ENCODE measurements at places on chromosomes 2 and 18.
A peak's percentile ranks its signal among the peaks of the same experiment; 100 is the strongest.

DNA sequence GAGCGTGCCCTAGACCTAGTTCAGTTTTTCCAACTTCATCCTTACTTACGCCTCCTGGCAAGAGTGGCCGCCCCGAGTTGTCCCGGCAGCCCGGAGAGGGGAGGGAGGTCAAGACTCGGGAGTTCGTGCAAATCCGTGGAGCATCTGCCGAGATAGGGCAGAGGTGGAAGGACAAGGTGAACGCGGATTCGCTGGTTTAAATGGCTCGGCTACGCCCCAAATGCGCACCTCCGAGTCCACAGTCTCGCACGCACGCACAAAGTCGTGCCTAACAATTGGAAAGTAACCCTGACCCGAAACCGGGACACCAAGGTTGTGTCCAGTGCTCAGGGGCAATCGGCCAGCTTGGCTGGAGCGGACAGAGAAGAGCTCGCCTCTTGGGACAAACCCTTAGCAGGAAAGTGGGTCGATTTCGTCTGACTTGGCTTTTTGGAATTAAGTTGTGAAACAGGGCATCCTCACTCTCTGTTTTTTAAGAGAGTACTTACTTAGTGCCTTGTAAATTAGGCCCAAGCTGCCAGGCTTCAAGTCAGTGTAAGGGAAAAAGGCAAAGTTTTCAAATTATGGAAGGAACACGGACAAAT lies 726 bp upstream of the SS18 start:
- DNase-seq, result no peak

GRCh38 chr2:223635080-223635479 lies 32.9 kb upstream of the SCG2 start:
- DNase-seq, result no peak

DNA sequence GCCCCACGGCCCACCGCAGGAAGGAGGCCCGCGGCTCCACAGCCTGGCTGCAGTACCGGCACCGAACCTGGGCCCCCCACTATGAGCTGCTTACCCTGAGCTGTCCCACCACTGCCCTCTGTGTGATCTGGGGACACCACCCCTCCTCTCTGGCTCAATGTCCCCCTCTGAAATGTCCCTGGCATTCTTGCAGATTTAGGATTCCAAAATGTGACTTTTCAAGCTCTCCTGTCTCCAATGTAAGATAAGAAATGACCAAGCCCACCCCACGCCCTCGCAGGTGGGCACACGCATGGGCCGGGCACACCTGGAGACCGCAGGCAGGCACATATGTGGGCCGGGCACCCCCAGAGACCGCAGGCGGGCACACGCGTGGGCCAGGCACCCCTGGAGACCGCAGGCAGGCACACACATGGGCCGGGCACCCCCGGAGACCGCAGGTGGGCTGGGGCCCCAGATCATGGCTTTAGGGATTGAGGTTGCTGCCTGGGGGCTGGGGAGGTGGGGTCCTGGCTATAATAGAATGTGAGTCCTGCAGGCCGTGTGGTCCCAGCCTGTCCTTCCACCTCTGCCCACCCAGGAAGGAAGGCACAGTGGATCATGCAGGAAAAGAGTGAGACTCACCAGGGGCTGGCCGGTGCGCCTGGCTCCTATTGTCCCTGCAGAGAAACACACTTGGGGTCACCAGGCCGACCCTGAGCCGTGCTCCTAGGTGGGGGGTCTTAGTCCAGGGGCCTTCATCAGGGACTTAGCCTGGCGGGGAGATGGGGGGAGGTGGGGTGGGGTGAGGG lies 7.2 kb downstream of the PDCD1 start:
- DNase-seq, result no peak

GRCh38 chr2:229137066-229137465 lies 134.0 kb downstream of the PID1 start:
- no peak for DNase-seq

- DNase-seq, result peak; percentile 87
Measured at GRCh38 chr18:22345718-22346117, 72.0 kb downstream of the CTAGE1 start.

DNA sequence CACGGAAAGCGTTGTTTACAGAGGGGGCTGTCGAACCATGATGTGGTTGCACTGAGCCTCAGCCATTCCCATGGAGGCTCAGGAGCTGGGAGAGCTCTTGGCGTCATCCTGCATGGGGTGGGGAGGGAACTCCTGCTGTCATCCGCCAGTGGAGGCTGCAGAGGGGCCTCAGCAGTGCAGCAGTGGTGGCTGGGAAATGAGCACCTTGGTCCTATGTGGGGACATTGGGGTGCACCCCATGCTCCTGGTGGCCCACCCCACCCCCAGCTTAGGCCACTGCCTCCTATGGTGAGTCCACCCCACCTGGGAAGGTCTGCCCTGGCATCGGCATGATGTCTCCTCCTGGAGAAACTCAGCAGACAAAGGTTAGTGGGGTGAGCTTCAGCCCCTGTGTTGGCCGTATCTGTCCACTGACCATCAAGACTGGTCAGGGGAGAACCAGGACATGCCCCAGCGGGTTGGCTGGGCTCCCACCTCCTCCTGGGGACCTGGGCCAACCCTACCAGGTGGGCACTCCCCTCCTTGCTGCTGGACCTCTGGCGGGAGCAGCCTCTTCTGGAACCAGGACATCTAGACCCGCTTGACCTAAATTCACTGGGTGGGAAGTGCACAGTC lies 67.8 kb upstream of the HDAC4 start:
- DNase-seq, result no peak

GRCh38 chr2:235951493-235951892 lies 216.7 kb downstream of the GBX2 start:
- DNase-seq, result no peak

GRCh38 chr18:7370802-7371201 lies 139.9 kb downstream of the LRRC30 start:
- no peak for DNase-seq

DNA sequence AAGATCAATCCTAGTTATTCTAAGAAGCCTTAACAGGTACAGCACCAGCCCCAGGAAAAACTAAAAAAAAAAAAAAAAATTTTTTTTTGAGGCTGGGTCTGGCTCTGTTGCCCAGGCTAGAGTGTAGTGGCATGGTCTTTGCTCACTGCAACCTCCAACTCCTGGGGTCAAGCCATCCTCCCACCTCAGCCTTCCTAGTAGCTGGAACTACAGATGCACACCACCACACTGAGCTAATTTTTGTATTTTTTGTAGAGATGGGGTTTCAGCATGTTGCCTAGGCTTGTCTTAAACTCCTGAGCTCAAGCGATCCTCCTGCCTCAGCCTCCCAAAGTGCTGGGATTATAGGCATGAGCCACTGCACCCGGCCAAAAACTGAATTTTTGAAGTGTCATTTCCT lies 10.3 kb upstream of the ALPK2 start:
- DNase-seq, result no peak

- DNase-seq, result no peak
Measured at GRCh38 chr2:230777721-230778120, 65.1 kb downstream of the CAB39 start.

DNA sequence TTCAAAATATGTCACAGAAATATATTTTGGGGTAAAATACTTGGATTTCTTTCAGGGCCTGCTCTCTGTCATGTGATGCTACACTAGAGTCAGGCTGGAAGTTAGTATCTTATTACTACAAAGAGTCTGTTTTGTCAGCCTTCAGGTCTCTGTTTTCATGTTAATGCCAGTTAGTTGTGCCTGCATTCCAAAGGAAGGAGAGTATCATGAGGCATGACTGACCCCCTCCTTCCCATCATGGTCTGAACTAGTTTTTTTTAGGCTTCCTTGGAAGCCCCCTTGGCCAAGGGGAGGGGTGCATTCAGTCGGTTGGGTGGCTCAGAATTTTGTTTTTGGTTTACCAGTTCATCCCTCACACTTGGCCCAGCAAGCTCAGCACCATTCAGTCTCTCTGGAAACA lies 318.0 kb downstream of the ALK start:
- no peak for DNase-seq

GRCh38 chr2:53752385-53752784 lies 15.2 kb upstream of the CHAC2 start:
- DNase-seq, result no peak

- no peak for DNase-seq
Measured at GRCh38 chr2:76748581-76749296, 773.4 kb downstream of the LRRTM4 start.

DNA sequence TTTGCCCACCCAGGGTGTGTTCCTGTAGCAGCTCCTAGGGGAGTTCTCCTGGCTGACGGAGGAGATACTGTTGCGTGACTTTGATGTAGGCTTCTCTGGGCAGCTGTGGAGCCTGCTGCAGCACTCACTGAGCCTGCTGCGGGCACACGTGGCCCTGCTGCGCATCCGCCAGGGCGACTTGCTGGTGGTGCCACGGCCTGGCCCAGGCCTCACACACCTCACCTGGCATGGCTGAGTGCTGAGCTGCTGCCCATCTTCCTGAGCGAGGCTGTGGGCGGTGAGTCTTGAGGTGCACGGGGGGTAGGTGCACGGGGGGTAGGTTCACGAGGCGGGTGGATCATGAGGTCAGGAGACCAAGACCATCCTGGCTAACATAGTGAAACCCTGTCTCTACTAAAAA lies 191.7 kb downstream of the ANKRD36C start:
- DNase-seq, result no peak

- no peak for DNase-seq
Measured at GRCh38 chr2:230296917-230297316, 30.1 kb upstream of the SP140L start.

DNA sequence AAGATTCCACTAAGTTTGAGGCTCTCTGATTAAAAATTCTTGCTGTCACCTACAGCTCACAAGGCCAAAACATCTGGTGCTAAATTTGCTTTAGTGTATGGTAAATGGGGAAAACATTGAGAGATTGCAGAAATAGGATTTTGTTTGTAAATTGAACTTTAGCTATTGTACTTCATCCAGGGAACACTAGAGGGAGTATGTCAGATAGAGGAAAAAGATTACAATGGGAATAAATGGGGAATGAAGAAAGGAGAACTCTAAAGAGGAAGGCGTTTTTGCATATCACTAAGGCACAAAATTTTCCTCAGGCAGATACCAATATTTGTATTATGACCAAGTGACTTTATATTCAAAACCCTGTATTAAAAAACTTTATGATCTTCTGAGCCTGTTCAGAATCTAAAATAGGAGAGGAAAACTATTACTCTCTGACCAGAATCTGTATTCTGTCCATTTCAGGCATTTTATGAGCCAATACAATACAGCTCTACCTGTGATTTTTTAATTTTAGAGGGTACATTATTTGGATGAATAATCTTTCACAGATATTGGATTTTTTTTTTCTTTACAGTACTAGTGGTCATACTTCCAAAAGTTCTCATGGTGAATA lies 52.3 kb upstream of the ITGB6 start:
- DNase-seq, result peak; percentile 88

GRCh38 chr2:70931376-70932000 lies 4.2 kb upstream of the ATP6V1B1 start:
- DNase-seq, result no peak

GRCh38 chr2:134773335-134773734 lies 54.5 kb upstream of the TMEM163 start:
- no peak for DNase-seq

- no peak for DNase-seq
Measured at GRCh38 chr2:215479536-215480240, 43.8 kb upstream of the FN1 start.

GRCh38 chr18:76491776-76492668 lies 3.0 kb downstream of the ZNF516 start:
- peak; percentile 59 for DNase-seq

DNA sequence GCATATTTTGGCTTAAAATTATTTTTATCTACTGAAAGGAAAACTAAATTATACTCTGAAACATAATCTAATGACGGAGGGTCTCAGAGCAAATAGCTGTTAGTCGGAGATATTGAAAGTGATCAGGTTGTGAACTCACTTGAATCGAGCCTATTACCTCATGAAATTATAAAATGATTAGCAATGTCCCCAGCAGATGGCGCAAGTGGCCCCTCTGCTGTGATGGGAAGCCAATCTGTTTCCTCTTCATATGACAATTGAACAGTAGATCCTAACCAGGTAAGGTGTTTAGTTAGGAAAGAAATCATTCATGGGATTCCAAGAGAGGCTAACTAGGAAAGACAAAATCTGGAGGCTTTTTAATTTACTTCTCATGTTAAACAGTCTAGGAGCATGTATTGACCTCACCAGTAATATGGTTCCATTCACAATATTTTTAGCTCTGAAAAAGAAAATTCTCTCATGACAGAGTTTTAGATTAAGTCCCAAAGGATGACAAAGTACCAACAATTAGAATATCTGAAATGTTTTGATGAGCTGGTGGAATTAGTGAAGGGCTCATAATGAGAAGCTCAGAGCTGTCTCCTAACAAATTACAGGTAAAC lies 29.9 kb upstream of the MPPE1 start:
- peak; percentile 85 for DNase-seq
